ENCODE measurements at places on chromosomes 6 and 20.

DNA sequence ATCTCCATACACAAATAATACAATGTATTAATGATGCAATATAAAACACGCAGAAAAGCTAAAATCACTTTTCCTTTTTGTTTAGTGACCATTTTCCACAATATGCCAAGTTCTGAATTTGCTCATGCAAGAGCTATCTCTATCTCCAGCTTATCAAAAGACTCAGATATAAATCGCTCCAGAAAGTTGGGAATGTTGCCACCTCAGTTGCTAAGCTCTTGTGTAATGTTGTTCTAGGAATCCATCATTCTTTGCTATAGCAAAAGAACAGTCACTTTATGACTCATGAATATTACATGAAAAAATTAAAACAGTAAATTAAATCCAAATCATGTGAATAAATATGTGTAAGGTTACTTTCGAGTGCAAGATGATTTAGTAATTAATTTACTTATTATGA lies 8.7 kb downstream of the PLAGL1 start:
- DNase-seq: no peak

DNA sequence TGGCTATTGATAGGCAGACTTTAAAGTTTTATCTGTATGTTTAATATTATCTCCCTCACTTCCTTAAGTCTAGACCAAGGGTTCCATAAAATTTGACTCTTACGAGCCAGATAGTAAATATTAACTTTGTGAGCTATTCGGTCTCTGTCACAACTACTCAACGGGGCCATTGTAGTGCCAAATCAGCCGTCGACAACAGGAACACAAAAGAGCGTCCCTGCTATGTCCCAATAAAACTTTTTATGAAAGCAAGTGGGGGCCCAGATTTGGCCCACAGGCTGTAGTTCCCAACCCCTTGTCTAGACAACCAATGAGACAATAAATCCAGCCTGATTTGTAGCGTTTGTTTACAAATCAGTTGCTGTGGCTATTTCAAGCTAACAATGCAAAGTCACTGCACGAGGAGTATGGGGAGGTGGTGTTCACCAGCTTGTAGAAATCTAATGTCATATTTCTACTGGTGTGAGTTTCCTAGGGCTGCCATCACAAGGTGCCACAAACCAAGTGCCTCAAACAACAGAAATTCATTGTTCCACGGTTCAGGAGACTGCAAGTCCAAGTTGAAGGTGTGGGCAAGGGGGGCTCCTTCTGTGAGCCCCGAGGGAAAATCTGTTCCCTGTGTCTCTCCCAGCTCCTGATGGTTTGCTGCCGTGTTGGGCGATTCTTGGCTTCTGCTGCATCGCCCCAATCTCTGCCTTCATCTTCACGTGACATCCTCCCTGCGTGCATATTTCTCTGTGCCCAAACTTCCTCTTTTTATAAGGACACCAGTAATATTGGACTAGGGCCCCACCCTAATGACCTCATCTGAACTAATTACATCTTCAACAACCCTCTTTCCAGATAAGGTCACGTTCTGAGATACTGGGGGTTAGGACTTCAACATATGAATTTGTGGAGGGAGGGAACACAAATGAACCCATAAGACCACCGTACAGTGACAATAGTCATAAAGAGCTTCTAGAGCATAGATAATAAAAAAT lies 356.0 kb upstream of the JARID2 start:
- no peak for DNase-seq

DNA sequence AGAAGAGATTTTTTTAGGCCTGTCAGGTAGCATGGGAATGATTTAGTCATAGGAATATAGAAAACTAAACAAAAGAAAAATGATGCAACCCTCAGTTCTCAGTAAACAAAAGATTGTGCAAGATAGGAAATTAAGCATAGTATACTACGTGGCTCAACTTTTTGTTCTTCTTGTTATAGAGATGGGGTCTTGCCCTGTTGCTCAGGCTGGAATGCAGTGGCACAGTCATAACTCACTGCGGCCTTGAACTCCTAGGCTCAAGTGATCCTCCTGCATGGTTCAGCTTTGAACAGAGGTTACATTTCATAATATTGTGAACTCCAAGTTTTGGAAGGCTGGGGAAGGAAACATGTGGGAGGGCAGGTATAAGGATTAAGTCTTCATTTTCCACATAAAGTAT lies 28.5 kb downstream of the SLX4IP start:
- no peak for DNase-seq

GRCh38 chr20:46572153-46572552 lies 21.7 kb upstream of the OCSTAMP start:
- DNase-seq: no peak

GRCh38 chr20:50333812-50334211 lies 143.2 kb downstream of the CEBPB start:
- no peak for DNase-seq

DNA sequence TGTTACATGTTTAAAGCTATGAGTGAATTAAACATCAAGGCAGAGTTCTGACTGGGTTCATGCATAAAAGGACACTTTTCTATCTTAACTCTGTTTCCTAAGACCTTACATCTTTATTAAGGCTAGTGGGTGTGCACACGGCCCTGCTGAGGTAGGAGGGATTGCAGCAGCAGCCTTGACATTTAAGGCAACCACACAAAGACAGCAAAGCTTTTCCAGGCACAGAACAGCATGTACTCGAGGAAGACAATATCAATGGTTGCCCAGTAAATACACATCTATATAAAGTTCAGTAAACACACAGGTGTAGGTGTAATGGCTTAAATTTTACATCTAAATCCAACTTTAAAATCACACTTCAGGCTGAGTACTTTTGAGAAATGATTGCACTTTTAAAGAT lies 79.8 kb upstream of the LOC128125822 start:
- no peak for DNase-seq

DNA sequence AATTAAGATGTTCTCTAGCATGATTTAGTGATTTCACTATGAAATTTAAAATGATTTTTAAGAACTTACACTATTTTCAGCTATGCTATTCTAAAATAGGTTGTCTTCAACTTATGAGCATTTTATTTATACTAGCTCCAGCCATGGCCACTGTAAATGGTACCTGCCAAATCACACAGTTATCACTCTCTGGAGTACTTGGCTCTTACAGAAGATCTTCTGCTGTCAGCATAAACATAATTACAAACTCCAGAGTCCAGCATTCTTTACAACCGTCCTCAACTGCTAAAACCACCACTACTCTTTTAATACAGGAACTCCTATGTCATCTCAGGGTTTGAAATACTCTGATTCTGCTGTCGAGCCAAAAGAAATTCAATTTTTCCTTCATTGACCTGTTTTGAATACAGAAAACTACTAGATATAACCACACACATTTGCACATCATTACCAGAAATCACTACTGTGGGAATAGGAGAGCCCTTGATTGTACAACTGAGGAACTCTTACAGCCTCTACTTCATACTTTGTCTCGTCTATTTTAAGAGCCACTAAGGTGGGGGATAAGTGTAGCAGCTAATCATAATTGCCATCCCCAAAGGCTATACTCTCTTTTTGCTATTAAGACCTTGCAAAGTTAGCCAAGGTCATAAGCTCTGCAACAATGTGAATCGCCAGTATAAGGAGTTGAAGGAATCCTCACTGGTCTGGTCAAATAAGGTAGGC lies 93.7 kb downstream of the PHIP start:
- no peak for DNase-seq

- DNase-seq: no peak
Observed at GRCh38 chr6:89978749-89979145, 84.5 kb downstream of the GJA10 start.
